ENCODE measurements at places on chromosomes 11 and 22.

DNA sequence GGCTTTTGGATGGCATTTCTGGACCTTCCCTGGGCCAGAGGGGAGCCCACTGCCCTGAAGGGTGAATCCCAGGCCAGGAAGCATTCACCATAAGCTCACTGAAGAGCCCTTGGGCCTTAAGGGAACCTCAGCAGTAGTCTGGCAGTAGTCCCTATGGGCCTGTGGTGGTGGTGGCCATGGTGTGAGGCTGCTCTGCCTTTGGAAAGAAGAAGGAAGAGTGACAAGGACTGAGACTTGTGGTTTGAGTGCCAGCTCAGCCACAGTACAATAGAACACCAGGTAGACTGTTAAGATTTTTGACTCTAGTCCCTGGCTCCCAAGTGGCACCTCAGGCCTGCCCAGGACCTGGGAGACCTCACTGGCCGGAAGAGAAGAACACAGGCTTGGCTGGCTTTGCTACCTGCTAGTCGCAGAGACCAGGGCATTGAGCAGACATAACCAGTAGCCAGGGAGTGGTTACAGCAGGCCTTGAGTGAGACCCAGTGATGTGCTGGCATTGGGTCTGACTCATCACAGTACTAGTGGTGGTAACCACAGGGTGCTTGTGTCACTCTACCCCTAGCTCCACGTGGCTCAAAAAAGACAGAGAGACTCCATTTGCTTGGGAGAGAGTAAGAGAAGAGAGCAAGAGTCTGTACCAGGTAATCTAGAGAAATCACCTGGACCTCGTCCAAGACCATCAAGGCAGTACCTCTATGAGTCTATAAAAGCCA is 259.8 kb upstream of the BLID start:
- DNase-seq, result no peak

DNA sequence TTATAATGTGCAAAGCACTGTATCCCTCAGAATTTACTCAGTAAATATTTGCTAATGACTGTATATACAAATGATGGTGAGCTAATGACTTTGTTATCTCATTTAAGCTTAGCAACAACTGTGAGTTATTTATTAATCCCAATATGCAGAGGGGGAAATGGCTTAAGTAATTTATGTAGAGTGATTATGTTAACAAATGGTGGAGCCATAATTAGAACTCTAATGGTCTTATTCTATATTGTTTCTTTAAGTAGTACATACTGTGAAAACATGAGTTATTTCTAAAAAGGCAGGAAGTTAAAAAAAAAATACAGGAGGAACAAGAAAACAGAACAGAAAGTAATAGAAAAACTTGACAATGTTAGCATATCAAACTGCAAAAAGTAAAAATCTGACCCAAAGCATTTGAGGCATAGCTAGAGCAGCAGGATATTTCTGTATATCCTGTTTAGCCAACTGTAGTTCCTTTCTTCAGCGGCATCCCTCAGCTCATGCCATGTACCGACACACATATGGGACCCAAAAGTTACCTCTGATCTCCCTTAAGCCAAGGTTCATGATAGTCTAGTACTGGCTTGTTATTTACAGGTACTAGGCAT is 94.2 kb downstream of the FCHSD2 start:
- no peak for DNase-seq

DNA sequence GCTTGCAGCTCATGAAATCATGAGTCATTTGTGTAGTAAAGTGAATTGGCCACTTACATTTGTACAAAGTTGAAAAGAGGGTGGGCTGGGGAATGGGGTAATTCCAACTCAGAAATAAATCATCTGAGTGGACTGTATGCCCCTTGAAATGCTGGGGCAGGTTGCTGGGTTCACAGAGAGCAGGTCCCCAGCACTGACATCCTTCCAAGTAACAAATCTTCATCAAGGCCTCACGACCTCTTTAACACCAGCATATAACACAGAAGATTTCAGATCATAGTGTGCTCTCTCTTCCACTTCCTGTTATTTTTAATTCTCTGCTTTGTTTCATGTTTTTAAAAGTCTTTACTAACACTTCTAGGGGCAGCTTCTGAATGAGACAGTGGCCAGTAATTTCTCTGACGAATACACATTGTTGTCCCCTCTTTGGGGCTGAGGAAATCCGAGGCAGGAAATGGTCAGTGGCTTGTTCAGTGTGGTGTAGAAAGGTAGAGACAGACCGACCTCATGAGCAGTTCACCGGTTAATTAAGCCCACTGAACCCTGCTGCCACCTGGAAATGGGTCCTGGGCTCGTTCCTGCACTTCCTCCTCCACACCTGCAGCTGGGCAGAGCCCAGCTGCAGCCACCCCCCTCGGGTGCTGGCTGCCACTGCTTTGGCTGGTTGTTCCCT is 127.7 kb downstream of the MAML2 start:
- DNase-seq, result no peak

GRCh38 chr11:125091247-125091876 is 20.1 kb downstream of the TMEM218 start:
- DNase-seq, result no peak

DNA sequence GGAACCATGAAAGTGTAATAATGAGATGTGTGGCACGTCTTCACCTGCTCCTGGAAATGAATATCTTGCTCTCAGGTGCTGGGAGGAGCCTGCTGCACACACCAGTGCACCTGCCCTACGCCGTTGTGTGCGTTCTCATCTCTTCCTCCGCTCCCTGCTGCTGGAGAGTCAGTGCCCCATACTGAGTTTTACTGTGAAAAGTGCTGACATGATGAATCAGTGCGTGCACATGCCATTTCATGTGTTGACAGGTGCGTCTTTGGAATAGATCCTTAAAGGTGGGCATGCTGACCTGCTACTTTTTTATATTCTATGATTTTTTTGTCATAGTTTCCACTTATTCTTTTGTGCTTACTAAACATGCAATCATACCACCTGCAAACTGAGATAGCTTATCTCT is 1015.8 kb downstream of the BRD1 start:
- DNase-seq, result no peak

- DNase-seq, result no peak
Measured at GRCh38 chr11:47271961-47272661, 2.2 kb downstream of the MADD start.

GRCh38 chr11:59437770-59438169 is 1.5 kb downstream of the OR5A1 start:
- no peak for DNase-seq

DNA sequence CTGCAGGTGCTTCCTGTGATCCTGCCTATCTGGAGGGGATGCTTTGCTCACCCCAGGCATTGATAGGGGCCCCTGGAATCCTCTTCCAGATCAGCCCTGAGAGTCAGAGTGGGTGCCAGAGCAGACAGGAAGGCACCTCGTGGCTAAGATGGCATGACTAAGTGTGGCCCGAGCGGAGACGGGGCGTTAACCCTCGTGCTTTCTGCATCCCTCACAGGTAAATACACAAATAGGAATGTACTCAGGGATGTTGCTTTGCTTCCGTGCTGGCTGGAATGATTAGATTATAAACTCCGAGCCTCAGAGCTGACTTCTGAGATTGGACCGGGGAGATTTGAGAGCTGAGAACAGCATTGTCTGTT is 312.7 kb upstream of the B3GAT1 start:
- no peak for DNase-seq

GRCh38 chr11:88484873-88485621 is 147.5 kb upstream of the CTSC start:
- no peak for DNase-seq

- no peak for DNase-seq
Measured at GRCh38 chr11:65185869-65186341, 4.2 kb downstream of the CAPN1 start.

- no peak for DNase-seq
Measured at GRCh38 chr11:91173701-91174100, 950.9 kb upstream of the CHORDC1 start.

DNA sequence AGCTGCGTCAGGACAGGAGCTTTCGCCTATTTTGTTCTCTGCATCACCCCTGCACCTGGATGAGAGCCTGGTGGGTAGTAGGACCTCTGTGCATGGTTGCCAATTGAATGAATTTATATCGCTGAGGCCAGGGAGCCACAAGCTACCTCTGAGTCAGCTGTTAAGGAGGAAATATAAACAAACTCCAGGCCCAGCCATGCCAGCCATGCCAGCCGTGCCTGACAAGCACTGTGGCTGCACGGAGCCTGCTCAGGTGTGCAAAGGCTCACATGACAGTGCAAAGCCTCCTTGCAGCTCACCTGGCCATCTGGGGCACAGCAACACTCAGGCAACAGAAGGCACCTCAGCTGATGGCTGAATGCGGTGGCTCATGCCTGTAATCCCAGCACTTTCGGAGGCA is 33.7 kb upstream of the LINC01488 start:
- DNase-seq, result no peak

DNA sequence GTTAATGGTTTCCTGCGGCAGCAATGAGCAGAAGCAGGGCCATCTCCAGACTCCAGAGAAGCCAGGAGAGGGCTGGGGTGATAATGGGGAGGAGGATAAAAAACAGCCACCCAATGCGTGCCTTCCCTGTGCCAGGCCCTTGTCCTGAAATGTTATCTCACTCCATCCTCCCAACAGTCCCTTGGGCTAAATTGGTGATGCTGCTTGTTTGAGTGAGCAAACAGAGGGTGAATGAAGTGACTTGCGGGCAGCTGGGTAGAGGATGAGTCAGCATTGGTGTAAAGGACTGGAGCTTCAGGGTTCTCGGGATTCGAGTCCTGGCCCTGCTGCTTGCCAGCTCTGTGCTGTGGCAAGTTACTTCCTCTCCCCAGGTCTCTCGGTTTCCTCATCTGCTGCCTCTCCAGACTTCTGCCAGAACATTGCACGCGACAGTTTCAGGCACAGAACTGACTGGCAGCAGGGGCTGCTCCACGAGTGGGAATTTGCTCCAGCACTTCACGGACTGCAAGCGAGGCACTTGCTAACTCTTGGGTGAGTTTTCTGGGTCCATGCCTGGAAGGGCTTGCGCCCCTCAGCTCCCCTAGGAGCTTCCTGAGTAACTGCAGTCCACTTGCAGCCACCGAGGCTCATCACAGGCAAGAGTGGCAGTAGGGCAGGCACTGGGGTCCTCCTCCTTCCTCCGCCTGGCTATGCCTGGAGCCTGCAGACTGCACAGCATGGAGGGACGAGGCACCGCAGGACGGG is at the start of gene P2RY6:
Gene P2RY6 (plus strand): TSS at position 403 of the 744 bp plus-strand sequence. CDS start 24,181 bp downstream, outside the sequence.
- DNase-seq, result no peak

DNA sequence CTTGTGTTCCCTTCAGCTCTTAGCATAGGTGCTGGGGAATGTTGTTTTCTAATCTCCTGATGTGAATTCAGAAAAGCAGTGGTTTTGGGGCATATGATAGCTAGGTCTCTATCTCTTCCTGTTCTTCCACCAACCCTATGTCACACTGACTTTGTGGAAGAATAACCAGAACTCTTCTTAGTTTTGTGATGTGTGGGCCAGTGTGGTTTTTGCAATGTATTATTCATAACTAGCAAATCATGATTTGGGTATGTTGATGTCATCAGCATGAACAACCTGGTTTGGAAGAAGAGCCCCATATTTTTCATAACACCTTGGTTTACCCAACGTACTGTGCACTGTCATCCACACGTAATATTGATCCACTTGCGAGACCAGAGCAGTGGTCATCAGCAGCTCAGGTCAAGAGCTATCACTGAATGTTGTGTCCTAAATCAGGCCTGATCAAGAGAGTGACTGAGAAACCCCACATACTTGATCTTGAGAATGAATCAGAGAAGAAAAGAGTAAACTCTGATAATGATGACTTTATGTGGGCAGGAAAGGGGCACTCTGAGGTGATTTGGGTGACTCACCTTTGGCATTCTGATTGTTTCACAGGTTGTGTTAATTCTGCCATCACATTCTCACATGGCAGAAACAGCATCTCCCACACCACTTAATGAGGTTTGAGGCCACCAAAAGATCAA is 19.4 kb upstream of the MS4A6E start:
- DNase-seq, result no peak

DNA sequence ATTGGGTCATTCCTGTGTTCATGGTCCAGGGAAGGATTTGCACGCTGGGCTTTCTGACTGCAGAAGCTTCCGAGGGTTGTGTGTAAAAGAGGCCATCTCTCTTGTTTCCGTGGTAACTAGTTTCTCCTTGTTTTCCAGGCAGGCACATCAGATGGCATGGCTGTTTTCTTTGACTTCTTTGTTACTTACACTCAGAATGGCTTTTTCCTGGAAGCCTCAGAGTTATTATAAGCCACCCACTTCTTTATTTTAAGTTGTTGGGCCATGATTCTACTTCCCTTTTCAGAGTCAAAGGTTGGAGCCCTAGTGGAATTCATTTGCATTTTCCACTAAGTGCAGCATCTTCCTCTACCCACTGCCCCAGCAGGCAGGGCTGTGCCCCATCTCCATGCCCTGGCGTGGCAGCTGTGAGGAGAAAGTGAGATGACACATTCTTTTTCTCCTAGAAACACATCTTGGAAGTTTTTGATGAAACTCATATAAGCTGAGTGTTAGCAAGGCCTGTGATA is 94.9 kb downstream of the PRR5L start:
- DNase-seq, result no peak

DNA sequence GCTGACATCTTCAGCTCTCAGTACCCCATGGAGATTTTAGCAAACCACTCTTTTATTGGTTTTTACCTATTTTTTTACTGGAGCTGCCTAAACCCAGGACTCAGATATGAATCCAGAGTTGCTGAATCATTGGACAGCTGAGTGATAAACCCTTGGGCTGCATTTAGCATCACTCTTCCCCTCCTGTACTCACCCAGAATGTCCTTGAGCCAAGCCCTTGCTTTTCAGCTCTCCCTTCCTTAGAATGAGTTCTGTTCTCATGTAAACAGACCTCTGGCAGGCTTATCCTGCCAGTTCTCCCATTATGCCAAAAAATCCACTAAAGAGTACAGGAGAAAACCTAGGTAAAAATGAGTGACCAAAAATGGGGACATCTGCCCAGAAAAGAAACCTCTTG is 200.1 kb upstream of the POU2AF2 start:
- no peak for DNase-seq

- DNase-seq, result no peak
Measured at GRCh38 chr11:129639300-129639699, 176.3 kb upstream of the TMEM45B start.

GRCh38 chr11:64764040-64764611 is 4.4 kb upstream of the PYGM start:
- DNase-seq, result no peak

DNA sequence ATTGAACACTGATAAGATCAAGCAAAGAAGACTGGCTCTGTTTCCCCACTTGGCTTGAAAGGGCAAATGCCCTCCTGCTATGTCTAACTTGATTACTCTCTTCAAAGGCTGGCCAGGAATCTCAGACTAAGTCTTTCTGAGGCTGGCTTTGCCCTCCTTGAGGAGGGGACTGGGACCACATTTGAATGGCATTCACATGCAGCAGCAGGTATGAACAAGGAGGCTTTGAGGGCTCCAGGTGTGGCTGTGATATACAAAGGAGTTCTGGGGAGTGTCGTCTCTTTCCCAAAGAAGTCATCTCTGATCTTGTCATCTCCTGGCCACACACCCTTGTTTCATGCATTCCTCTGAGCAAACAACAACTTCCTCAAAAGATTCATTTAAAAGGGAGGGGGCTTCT is 130.8 kb downstream of the ARL14EP start:
- DNase-seq, result no peak

DNA sequence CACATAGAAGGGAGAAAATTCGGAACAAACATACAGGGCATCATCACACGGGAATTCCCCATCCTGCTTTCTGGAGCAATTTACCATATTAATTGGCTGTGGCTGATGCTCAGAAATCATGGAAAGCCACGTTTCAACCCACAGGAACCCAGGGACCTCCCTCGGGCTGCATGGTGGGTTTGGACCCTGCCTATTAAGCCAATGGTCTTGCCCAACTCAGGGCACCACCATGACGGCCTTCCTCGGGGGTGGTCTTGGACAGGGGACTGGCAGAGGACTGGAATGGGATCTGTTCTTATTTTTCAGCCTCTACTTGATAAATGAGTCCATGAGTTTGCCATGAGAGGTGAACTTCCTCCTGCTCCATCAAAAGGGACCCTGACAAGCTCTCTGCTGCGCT is 374.0 kb downstream of the SHANK2 start:
- DNase-seq, result no peak

GRCh38 chr11:86931548-86932258 is 23.5 kb downstream of the FZD4 start:
- DNase-seq, result no peak

Data from stimulated activated CD4-positive, alpha-beta T cell treated with anti-CD3 and anti-CD28 coated beads, TNF-alpha, amount 100 ng/mL, for 1 hour (primary cell).